ENCODE measurements at places on chromosomes 1 and 21.

DNA sequence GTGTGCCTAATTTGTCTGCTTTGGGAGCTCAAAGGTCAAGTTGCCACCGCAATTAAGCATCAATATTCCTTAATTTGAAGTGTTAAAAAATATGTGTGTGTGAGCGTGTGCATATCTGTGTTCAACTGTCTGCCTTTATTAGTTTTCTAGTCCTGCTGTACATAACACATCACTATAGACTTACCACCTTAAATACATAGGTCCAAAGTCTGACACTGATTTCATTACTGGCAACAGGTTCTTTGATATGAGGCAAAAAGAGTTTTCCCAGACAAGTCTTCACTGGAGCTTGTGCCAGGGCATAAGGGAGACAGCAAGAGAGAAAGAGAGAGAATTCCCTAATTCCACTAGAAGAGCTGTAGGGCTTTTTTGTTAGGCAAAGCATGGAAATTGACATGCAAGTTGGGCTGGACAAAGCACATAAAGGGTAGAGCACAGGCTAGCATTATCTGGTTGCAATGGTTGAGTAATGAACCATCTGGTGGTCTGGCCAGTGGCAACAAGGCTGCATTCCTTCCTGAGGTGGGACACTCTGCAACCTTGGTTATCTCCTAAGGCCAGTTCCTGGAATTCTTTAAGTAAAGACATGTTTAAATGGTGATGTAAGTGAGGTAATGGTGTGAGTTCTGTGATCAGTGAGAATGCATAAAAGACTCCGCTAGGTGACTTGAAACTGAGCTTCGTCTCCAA, 457.2 kb upstream of the ADAMTS5 start:
- DNase-seq: no peak

DNA sequence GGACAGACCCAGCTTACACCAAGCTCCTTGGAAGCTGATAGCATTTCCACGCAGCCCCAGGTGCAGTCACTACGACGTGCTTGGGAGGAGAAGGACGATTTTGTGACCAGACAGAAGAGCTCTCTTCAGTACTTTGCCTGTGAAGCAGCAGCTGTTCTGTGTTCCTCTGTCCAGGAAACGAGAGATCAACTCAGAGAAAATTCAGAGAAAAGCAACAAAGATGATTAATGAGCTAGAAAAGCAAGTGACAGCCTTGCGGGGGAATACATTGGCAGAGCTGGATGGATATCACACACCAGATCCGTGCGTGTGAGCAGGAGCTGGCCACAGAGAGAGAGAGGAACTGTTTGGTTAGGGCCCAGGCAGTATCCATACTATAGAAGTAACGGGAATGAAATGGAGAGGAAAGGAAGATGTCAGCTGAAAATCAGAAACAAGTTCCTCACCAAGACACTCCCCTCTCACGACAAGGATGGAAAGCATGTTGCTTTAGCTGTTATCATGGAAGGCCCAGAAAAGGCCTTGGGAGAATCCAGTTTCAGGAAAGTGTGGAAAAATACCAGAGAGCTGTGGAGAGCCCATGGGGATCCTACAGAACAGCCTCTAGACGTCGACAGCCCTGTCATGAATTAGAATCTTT, 106.2 kb downstream of the TOMM20 start:
- DNase-seq: no peak

GRCh38 chr21:34819357-34819999, 150.7 kb downstream of the CLIC6 start:
- DNase-seq: no peak

DNA sequence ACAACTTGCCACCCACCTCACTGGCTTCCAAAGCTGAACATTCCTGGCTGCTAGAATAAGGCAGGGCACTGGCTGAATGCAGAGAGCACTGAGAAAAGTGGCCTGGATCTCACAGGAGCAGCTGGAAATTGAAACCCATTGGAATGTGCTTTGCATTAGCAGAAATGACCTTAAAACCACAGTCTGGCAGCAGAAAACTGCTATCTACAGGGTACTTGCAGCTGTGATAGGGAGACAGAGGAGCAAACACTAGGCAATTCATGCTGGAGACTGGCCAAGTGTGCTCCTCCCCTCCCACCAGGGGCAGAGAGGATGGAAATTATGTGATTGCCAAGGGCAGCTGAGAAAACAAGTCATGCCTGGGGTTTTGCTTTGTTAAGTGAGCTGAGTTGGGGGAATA, 47.2 kb downstream of the HSD3B1 start:
- no peak for DNase-seq

- DNase-seq: no peak
These were observed 70.9 kb upstream of the POU3F1 start for GRCh38 chr1:38117444-38117887.

- no peak for DNase-seq
These were observed 38.6 kb downstream of the ATP1B1 start for GRCh38 chr1:169144941-169145626.

DNA sequence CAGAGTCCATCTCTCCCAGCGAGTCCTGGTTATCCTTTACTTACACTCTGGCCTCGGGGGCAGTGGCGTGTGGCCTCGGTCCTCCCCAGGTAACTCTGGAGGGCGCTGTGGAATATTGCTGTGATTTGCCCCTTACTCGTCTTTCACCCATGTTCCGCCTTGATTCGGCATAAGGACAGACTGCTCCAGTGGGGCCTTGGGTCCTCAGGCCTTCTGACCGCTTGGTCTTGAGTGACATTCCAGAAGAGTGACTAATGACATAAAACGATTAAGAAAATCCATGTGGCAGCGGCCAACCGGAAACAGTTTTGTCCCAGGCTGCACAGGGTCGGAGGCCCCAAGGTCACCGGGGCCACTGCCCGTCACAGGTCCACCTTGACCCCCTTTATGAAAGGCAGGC, 11.0 kb downstream of the ICMT start:
- DNase-seq: no peak

DNA sequence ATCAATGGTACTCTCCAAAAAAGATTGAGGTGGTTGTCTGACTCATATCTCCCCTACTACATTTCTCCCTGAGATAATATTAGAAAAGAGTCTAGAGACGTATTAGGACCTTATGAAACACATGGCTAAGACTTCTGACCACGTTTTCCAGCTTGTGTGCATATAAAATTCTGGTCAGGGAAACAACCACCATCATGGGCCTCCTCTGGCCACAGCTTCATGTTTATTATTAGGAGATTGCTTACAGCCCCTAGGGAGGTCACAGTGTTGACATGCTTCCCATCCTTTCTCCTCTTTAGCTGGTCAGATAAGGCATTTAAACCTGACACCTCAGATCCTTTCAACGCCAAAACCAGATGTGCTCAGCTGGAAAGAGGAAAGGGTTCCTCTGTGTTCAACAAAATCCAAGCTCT, 620.2 kb downstream of the PLPP3 start:
- DNase-seq: no peak

DNA sequence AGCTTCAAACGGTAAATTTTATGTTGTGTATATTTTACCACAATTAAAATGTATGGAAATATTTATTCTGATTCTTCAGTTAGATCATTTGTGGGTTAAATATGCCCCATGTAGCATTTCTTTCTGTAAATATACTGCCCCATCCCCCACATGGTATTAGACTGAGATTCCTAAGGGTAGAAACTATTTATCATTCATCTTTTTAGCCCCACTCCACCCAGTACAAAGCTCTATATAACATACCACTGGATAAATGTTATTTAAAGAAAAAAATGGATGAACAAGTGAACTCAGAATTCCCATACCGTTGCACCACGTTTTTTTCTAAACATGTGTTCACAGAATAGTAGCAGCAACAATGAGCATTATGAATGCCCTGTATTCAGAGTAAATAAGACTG, 234.0 kb upstream of the IRF2BP2 start:
- DNase-seq: no peak

DNA sequence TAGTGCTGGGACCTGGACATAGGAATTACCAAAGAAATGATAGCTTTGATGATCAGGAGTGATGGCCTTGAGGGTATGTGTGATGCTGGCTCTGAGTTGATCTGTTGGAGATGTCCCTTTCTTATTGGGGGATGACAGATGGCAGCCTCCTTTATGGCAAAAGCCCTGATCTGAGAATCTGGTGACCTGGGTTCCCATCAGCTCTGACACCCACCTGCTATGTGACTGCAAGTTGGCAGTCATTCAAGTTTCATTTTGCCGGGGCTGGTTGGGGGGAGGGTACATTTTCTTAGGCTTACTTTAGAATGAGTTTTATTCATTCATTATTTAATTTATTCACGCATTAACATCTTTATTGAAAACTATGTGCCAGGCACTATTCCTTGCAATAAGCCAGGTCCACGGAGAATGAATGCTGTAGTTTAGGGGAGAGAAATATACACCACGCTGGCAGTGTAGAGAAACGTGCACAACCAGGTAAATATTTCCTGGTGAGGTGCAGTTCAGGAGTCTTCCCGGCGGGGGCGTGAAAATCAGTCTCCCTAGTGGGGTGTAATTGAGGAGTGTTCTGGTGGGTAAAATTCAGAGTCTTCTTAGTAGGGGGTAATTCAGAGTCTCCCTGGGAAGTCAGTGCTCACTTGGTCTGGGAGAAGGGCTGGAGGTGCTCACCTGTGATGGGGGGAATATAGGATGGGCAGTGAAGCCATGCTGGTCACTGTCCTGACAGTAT, 401.3 kb downstream of the CAMTA1 start:
- DNase-seq: no peak

DNA sequence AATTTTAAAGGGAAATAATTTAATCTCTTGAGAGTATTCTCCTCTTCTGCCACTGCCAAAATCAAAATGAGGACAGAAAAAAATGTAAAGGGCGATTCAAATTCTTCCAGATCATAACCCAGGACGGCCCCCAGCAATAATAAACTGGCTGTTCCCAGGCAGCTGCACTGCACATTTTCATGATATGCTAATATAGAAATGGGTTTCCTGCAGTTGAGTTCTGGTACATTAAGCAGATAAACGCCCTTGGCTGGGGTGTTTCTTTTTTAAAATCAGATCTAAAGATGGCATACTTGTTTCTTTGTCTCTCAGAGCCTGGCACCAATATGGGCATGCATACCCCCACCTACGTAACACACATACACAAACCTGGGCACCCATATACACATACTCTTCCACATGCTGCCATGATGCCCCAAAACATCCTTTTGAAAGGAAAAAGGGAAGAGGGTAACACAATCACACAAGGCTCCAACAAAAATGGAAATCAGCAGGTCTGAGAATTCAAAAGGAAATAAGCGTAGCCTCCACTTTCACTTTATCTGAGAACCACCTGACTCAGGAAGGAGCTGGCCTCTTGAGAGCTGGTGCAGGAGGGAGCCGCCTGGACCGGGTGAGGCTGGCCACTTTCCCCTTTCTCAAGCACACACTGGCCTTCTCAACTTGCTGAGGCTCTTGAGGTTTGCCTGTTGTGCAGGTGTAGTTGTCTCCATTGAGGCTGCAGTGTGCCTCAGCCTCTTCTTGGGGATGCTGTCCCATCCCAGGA, 653.4 kb downstream of the KIF26B start:
- no peak for DNase-seq

GRCh38 chr1:62309906-62310305, 9.3 kb downstream of the KANK4 start:
- no peak for DNase-seq

- DNase-seq: no peak
These were observed 988 bp downstream of the SLC35A3 start for GRCh38 chr1:99970713-99971255.

DNA sequence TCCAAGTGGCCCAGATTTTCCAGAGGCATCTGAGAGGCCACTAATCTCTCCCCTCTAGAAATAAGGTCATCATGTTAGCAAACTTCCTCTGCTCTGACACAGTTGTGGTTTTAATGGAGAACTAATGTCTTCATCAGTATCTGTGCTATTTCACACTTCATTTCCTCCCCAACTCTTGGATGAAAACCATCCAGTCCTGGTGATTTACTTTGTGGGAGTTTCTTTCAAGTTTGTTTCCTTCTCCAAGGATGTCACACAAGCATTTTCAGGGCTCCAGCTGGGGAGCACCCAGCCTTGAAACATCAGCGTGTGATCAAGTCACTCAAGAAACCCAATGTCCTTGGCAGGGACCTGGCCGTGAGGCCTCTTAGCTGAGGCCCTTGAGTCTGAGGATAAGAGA, 38.8 kb downstream of the TBX15 start:
- no peak for DNase-seq

GRCh38 chr1:162706606-162707005, 74.3 kb downstream of the DDR2 start:
- DNase-seq: no peak

DNA sequence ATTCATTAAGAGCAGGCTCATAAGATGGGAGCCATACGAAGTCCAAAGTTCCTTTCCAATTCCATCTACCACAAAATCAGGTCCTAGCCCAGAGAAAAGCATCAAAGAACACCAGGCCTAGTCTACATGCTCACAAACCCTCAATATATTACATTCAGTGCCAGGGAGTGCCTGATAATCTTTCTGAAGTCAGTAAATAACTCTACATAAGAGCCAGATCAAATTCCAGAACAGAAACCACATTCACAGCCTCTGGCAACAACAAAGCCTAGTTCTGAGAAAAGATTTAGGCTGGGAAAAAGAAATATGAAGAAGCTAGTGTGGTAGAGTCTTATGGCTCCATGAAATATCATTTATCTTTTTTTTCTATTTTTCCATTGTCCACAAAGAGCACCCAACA, 40.5 kb upstream of the RBBP5 start:
- no peak for DNase-seq

DNA sequence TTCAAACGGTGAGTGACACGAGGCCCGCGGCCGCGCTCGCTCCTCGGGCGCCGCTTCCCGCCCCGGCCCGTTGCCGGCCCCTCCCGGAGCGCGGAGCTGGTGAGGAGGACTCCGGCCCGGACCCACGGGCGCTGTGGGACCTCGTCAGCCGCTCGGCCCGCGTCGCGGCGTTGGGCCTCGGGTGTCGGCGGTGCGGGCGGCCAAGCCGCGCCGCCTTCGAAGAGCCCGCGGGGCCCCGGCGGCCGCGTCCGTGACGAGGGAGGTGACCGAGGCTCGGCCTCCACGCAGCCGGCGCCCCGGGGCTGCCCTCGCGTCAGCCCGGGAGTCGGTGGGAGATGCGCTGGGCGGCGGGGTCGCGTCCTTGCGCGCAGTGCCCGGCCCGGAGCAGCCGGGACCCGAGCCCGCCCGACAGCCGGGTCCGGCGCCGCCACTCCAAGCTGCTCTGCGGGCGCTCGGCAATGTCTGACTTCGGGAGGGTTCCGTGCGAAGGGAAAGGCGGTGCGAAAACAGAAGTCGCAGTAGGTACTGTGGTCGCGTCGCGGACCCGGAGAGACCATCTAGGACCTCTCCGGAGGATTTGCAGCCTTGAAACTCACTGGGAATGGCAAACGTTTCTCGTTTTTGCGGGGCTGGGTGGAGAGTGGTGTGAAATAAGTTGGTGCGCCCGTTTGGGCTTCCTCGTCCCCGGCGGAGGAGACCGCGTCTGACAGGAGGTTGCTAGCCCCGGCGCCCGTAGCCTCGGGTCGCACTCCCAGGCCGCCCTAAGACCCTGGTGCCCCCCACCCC, 829 bp downstream of the SPEN start:
- DNase-seq: peak; percentile 47

All from endothelial cell (in vitro differentiated cells).